Urothelium cell line (cell line): ENCODE measurements at places on chromosomes 3 and 15.

DNA sequence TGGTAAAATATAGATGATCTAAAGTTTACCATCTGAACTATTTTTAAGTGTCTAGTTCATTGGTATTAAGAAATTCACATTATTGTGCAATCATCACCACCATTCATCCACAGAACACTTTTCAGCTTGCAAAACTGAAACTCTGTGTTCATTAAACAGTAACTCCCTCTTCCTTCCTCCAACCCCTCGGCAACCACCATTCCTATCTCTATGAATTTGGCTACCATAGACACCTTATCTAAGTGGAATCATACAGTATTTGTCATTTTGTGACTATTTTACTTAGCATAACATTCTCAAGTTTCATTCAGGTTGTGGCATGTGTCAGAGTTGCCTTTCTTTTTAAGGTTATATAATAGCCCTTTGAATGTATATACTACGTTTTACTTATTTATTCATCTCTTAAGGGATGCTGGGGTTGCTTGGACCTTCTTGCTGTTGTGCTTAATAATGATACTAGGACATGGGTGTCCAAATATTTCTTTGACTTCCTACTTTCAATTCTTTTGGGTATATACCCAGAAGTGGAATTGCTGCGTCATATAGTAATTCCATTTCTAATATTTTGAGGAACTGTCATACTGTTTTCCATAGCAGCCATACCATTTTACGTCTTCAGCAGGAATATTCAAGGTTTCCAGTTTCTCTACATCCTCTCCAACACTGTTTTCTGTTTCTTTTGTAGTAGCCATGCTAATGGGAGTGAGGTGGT lies 20.9 kb downstream of the KAT2B start:
- DNase-seq: no peak

GRCh38 chr3:97835761-97836160 lies 13.9 kb downstream of the CRYBG3 start:
- DNase-seq: no peak

DNA sequence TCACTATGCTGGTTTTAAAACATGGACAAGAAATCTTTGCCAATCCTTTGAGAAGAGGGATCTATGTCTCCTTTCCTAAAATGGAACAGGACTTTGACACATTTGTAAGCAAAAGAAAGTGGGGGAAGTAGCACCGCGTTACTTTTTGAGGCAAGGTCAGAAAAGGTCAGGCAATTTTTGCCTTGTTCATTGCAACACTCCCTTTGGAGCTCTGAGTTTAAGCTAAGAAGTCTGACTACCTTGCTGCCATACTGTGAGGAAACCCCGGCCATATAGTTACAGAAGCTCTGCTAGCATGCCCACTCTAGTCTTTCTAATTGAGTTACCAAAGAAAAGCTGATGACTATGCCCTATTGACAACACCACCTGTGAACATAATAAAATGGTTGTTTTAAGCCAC lies 1.4 kb downstream of the FAM227B start:
- no peak for DNase-seq

GRCh38 chr3:120561251-120562045 lies 34.7 kb upstream of the NDUFB4 start:
- peak; percentile 60 for DNase-seq

GRCh38 chr3:191688756-191689433 lies 227.9 kb downstream of the PYDC2 start:
- DNase-seq: no peak

- no peak for DNase-seq
These were observed 26.2 kb upstream of the SLC12A8 start for GRCh38 chr3:125238759-125239158.

DNA sequence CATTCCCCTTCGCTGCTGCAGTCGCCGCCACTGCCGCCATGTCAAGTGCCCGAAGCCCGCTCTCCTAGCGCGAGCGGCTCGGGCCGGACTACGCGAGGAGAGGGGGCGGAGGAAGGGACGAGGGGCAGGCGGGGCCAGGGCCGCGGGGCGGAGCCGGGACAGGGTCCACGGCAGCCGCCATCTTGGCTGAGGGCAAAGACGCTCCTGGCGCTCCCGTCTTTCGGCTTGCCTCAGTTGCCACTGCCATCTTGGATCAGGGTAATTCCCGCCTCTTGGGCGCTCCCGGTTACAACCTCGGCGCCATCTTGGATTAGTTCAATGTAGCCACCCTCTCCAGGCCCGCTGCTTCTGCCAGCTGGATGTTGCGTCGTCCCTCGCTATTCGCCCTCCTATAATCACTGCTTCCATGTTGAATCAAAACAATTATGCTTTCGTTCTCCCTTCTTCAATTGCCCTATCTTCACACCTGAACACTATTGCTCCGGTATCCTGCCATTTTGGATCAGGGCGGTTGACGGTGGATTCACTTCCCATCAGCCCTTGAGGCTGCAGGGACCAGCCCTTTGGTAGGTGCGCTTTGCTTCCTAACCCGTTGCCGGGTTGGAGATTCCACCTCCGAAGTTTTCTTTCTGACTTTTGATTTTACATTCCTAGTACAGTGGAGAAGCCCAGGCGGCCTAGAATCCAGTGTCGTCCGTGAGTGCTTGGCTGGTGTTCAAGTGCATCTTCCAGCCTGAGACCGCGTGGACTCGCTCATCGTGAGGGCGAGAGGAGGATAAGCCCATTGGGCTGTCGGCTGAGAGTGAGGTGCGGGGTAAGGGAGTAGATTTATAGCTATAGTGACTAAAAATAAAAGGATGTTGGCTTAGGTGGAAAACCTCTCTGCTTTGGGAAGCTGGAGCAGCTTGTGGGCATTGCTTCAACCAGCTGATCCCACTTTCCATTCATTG lies at the start of gene HACD2:
HACD2 (minus strand) TSS at position 66 of the 950 bp plus-strand sequence; CDS start at position 40, 26 bp downstream.
- DNase-seq: peak; percentile 98

DNA sequence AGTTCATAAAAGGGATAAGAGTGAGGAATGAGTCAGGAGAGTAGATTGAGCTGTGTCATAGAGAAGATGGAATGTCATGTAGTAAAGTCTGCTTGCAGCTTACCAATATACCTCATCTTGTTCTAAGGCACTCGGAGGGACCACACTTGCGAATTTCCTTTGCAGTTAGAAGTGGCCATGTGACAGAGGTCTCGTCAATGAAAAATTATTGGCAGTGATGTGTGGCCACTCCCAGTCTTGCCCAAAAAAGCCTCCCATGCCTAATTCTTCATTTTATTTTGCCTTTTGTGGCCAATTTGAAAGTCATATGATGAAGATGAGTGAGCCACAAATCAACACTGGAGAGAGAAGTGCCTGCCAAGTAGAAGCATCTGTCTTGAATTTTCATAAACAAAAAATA lies 465.6 kb upstream of the ZNF385D start:
- DNase-seq: no peak

DNA sequence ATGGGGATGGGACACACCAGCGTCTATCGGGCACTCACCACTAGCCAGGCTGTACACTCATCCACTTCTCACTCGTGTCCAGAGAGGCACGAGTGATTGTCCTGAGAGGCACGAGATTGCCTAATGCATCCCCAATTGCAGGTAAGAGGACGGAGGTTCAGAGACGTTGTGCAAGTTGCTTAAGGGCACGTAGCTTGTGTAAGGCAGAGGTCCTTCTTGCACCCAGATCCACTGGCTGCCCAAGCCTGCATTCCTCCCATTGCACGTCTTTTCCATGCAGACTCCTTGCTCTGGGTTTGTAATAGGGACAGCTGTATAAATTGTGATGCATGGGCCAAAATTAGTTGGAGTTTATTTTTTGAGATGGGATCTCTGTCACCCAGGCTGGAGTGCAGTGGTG lies 264.3 kb downstream of the PLCL2 start:
- no peak for DNase-seq

DNA sequence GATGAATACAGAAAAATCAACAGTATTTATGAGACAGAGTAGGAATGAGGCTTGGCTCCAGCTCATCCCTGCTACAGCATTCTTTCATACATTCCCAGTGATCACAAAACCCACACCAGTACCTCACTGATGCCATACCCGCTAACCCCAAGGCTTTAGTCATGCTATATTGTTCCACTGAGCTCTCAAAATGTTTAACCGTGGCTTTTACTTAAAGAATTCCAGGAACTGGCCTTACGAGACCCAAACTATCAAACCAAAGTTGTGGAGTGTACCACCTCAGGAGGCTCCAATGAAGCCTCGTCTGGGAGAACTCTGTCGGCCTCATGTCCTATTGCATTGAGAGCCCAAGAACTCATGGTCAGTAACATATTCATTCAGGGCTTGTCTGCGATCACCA lies 278.9 kb downstream of the ULK4 start:
- DNase-seq: peak; percentile 37

GRCh38 chr3:44329946-44330345 lies 8.6 kb upstream of the TCAIM start:
- DNase-seq: no peak

- no peak for DNase-seq
These were observed 6.3 kb downstream of the THBS1 start for GRCh38 chr15:39587096-39587721.

DNA sequence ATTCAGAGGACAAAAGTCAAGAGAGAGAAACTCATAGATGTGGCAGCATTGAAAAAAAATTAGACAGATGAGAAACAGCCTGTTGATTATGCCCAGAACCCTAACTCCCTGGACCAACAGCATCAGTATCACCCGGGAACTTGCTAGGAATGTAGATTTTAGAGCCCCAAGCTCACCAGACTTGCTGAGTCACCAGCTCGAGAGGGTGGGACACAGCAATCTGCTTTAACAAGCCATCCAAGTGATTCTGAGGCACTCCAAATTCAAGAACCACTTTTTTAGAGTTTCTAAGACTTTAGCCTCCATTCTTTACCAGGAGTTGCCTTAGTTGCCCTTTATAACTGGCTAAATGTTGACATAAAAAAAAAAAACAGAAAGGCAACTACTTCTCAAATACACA lies 70.9 kb downstream of the CGGBP1 start:
- DNase-seq: no peak

GRCh38 chr15:47289656-47290055 lies 427.6 kb upstream of the SEMA6D start:
- no peak for DNase-seq
